ENCODE measurements at places on chromosomes 2 and 18.

DNA sequence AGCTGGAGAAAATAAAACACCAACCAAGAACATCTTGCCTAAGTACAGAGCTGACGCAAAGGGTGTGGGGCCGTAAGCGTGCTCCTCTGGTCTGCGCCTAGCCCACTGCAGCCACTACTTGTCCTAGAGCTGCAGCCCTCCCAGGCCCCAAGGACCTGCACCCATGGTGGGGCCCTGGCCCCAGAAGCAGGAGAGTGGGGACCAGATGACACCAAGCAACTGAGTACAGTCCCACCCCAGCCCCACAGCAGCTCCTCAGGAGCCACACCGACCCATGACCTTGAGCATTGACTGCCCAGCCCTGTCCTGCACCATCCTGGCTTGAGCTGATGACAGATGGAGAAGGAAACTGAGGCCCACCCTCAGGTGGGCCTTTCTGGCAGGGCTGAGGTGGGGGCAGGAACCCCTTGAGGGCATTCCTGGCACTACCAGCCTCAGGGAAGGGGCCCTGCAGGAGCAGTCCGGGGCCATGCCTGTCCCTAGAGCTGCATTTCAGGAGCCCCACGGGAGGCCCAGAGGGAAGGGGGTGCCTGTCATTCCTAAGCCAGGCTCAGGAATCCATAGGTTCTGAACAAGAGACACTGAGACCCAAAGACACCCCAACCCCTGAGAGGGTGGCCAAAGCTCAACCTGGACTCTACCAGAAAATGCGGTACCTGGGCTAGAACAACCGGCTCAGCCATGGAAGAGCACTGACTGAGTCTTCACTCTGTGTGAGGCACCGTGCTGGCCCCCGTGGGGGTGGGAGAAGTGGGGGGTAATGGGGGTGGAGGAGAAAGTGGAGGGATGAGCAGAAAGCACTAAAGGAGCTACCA is 4.9 kb downstream of the KIF1A start:
- DNase-seq = no peak

DNA sequence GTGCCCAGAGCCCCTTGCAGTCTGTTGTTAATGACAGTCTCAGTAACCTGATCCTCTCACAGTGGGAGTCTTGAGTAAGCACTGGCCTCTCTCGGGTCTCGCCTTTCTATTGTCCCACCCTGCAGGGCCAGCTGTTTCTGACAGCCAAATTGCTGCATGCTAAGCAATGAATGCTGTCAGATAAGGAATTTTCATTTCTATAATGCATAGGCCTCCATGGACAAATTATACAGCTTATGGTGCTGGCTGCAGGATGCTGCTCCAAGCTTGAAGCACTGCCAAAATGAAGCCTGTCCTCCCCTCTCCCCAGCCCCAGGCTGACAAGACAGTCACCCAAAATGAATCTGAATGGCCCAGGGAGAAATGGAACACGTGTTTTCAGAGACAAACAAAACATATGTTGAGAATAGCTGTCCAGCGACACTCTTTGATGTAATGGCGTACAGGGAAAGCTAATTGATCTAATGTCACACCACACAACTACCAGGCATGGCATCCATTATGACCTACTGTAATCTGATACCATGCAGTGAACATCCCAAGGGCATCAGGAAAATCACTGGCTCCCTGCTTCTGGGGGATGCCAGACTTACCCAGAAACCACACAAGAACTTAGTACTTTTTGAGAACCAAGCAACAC is 36.8 kb downstream of the ACVR1 start:
- peak; percentile 91 for DNase-seq

GRCh38 chr2:240810621-240811020 is 9.4 kb downstream of the KIF1A start:
- DNase-seq = no peak

DNA sequence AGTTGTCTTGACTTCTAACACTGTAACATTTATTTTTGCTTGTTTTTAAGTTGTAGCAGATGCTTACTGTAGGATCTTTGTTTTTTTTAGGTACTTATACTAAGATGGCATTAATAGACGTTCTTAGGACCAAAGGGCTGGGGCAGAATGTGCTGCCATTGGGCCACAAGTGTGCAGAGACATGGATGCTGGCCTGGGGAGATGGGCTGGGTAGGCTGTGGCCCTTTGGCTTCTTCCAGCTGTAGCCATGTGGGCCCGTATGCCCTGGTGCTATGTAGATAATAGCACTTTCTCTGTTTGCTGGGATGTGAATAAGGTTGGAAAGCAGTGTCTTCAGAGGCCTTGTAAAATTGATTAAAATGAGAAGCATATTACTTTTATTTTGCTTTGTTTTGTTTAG is 18.8 kb downstream of the RAB31 start:
- DNase-seq = no peak

GRCh38 chr2:2045141-2045540 is 285.9 kb downstream of the MYT1L start:
- no peak for DNase-seq

DNA sequence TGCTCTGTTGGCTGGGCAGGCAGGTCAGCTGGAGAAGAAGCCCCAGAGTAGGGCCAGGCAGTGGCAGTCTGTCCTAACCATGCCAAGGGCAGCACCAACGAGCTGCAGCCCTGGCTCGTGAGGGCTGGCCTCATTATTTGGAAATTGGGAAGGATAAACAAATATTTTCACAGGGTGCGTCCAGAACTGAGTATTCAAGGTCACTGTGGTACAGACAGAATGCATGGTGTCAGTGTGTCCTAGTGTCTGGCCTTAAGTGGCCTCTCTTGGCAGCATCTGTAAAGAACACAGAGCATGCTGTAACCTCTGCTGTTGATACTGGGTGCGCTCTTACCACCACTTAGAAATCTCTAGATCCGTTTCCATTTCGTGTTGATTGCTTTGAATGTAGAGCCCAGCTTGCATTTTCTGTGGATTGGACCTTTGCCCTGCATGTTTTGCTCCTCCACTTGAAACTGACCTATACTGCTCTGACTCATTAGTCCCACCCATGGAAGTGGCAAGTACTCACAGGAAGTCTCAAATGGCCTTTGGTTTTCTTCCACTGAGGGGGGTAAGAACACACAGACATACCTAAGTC is 88.2 kb downstream of the GREB1L start:
- DNase-seq = no peak

DNA sequence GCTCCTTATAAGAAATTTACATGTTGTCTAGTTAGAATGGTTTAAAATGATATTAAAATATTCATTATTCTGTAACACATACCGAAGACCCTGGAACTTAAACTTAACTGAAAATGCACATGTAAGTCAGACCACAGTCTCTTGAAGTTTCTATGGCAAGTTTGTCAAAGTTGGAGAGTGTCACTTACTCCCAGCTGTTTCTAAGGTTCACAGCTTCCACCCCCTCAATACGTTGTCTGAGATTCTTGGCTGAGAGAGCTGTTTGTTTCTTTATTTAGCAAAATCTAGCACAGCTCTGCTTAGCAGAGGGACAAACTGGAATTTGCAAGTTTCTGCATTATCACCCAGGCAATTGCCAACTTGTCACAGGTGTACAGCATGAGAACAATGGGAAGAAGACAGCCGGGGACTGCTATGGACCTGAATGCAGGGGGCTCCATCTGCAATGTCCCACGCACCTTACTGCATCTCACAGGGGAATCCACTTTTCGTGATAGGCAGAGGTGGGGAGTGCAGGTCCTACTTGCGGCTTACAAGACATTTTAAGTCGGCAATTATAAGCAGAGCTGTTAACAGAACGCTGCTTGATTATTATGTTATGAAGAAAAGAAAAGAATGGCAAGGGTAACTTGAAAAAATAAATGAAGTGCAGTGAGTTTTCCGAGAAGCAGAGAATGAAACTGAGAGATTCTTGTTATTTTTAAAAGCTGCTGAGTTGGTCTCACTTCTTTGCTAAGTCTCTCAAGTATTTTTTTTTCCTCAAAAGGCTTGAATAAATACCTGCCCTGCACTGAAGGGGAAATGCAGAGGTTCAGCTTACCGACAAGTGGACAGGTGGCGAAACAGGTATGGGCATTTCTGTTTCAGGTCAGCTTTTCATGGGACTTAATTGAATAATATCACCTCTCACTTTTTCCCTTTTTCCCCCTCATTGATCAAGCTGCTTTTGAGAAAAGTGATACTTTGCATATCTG is 1072.1 kb upstream of the FANCL start:
- no peak for DNase-seq

DNA sequence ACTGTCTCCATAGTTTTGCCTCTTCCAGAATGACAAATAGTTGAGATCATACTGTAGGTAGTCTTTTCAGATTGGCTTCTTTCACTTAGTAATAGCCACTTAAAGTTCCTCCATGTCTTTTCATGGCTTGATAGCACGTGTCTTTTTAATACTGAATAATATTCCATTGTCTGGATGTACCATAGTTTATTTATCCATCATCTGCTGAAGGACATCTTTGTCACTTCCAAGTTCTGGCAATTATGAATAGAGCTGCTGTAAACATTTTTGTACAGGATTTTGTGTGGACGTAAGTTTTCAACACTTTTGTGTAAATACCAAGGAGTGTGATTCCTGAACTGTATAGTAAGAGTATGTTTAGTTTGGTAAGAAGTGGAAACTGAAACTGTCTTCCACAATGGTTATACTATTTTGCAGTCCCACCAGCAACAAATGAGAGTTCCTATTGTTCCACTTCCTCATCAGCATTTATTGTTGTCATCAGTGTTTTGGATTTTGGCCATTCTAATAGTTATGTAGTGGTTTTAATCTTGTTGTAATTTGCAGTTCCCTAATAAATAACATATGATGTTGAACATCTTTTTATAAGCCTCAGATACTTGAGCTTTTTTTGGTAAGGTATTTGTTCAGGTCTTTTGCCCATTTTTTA is 18.9 kb downstream of the LTBP1 start:
- DNase-seq = no peak

- DNase-seq = no peak
Measured at GRCh38 chr2:180759631-180760030, 220.8 kb upstream of the UBE2E3 start.

GRCh38 chr2:169979025-169979424 is 151.8 kb downstream of the UBR3 start:
- DNase-seq = no peak

DNA sequence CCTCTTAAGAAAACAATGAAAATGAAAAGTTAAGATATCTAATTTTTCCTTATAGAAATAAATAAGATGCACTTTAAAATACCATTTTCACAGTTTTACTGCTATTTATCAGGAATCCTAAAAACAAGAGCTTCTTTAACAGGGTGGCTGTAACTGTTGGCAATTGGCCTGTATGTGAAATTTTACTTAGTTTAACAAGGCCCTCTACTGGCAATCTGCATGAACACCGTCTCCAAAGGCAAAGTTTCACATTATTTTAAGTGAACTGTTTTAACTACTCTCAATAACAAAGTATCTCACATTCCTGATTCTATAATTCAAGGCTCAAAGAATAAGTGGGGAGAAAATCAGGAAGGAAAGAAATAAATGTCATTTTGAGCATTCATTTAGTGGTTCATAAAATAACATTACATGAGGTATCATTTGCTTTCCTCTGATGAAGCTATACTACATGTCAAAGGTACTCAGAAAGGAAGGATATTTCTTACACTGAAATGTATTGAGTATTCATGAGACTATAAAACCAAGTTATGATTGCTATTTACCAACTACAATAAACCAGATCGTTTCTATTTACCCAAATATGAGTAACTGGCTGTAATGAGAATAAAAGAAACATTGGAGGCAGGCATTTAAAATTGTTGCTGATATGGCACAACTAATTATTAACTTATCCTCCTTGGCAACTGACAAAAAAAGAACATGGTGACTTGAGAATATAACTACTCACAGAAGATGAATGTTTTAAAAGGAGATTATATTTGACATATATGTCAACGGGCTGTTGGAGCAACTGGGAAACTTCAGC is 7.0 kb downstream of the NCKAP5 start:
- peak; percentile 50 for DNase-seq

- no peak for DNase-seq
Measured at GRCh38 chr2:144509879-144510221, 10.1 kb downstream of the ZEB2 start.

DNA sequence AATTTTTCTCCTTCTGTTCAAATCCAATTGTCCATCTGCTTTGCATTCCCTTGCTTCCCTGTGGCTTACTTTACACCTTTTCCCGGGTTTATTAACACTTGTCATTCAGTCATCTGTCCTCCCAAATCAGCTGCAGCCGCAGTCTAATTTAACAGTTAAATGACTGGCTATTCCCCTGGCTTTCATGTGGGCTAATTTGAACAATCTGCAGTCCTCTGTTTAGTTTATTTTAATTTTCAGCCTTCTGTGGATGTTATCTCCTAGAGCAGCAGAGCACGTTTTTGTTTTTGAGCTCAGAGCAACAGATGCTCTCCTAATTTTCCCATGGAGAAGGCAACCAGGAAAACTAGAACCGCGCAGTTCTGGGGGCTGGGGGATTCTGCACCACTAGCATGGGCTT is 55.0 kb downstream of the MEP1B start:
- DNase-seq = no peak

All from NCI-H1092 treated with DMSO at 0.1 percent for 48 hours (cell line).